ENCODE measurements at places on chromosomes 13 and 19.

- peak; percentile 32 for DNase-seq
Observed at GRCh38 chr13:19818223-19818842, 35.6 kb upstream of the PSPC1 start.

DNA sequence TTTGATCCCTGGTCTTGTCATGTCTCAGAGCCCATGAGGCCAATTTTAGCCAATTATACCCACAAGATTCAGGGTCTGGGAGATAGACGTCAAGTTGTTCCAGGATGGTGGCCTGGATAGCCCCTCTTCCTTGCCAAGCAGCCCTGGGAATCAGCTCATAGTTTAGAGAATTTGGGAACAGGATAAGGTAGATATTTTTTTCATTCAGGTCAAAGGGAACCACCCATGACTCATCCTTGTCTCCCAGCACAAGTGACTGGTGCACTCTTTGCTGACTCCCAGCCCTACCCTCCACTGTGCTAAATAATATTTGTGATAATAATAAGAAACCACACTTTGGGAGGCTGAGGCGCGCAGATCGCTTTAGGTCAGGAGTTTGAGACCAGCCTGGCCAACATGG is 17.1 kb upstream of the S1PR4 start:
- DNase-seq = no peak

GRCh38 chr13:111540486-111540885 is 220.0 kb downstream of the TEX29 start:
- no peak for DNase-seq

DNA sequence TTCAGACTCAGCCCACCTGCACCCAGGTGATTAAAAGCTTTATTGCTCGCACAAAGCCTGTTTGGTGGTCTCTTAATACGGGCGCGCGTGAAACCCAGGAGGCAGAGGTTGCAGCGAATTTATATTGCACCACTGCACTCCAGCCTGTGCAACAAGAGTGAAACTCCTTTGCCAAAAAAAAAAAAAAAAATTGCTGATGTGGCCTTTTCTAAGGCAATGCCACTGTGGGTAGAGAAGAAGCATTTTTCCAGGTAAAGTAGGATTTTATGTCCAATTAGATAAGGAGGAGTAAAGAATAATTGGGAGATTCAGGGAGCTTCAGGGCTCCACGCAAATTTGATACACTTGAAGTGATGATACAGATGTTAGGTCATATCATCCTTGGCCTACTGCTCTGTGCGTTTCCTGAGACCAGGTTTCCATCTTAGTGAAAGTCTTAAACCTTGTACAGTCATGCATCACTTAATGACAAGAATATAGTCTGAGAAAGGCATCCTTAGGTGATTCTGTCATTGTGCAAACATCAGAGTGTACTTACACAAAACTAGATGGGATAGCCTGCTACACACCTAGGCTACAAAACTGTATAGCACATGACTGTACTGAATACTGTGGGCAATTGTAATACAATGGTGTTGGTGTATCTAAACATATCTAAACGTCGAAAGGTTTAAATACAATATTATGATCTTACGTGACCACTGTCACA is 150.9 kb downstream of the SPRY2 start:
- DNase-seq = no peak

GRCh38 chr13:40155201-40155600 is 499.7 kb downstream of the COG6 start:
- DNase-seq = no peak

GRCh38 chr13:112879283-112879833 is 89.7 kb upstream of the MCF2L start:
- no peak for DNase-seq

- no peak for DNase-seq
Observed at GRCh38 chr13:33676045-33676989, 141.6 kb upstream of the RFC3 start.

DNA sequence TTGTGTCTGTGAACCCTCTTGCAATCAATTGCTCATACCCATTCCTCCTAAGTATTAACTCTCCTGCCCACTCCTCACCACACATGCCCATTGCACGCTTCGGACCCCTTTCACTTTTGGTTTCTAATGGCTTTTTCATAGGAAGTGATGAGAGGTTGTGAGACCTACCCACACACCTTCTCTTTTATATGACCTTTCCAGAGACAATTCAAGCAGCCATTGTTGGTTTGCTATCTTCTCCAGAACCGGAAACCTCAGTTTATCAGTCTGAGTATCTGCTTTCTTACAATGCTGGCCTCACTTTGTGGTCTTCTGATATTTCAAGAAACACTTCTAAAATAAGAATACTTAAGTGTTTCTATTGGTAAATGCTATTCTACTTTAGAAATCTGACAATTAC is 1550.8 kb upstream of the SLC10A2 start:
- DNase-seq = no peak
